ENCODE measurements at places on chromosomes 7 and 10.

- DNase-seq, result no peak
Measured at GRCh38 chr10:31832261-31832660, 96.4 kb downstream of the ARHGAP12 start.

DNA sequence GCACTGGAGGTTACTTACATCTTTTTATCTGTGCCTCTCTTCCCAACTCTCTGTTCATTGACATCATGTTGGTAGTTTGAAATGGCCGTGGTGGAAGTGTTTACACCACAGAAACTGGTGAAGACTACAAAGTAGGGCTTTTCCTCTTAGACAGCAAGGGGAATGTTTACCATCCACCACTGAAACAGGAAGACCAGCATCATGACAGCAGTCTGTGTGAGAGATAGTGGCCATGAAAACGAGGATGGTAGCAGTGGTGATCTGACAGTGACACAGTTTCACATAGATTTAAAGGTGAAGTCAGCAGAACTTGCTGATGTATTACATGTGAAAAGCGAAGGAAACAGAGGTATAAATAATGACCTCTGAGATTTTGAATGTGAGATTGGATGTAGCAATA is 115.7 kb downstream of the CCDC71L start:
- DNase-seq, result no peak

- no peak for DNase-seq
Measured at GRCh38 chr10:25261558-25261957, 86.8 kb downstream of the GPR158 start.

- DNase-seq, result no peak
Measured at GRCh38 chr7:118844748-118845147, 620.2 kb downstream of the ANKRD7 start.

- DNase-seq, result no peak
Measured at GRCh38 chr10:68163735-68164134, 54.4 kb downstream of the MYPN start.

- DNase-seq, result no peak
Measured at GRCh38 chr10:130481936-130482335, 345.7 kb downstream of the GLRX3 start.

- DNase-seq, result no peak
Measured at GRCh38 chr10:27625452-27626211, 120.0 kb downstream of the MKX start.

GRCh38 chr10:66550351-66550750 is 375.5 kb upstream of the LRRTM3 start:
- DNase-seq, result no peak

GRCh38 chr10:30509508-30509907 is 75.5 kb downstream of the MAP3K8 start:
- DNase-seq, result no peak

DNA sequence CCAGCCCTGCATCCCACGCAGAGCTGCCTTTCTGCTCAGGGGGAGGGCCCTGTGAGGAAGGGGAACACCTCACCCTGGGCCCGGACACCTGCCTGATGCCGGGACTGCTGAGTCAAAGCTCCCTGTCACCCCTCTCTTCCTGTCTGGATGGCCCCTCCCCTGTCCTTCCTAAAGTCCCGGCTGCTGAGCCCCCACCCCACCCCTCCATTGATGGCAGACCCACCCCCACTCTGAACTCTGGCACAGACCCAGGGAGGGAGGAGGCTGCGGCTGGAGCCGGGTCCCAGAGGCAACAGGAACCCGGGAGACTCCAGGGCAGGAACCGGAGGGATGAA is 78.7 kb downstream of the ELFN1 start:
- no peak for DNase-seq

DNA sequence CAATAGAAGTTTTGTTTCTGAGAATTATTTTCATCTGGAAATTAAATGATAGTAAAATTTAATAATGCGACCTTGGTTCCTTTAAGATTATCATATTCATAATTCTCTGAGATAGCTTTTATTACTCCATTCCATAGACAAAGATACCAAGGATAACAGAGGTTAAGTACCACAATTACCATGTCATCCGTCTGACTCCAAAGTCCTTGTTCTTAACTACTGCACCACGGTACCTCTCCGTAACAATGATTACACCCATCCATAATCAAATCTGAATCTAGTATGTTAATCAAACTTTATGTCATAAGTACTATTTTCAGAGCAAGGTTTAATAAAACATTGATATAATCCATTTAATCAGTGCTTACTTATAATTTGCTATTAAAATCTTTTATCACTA is 8.4 kb downstream of the ZDHHC6 start:
- DNase-seq, result no peak

GRCh38 chr10:27822301-27822700 is 76.7 kb upstream of the MKX start:
- no peak for DNase-seq

GRCh38 chr7:26580064-26580591 is 284.3 kb downstream of the SKAP2 start:
- DNase-seq, result no peak

DNA sequence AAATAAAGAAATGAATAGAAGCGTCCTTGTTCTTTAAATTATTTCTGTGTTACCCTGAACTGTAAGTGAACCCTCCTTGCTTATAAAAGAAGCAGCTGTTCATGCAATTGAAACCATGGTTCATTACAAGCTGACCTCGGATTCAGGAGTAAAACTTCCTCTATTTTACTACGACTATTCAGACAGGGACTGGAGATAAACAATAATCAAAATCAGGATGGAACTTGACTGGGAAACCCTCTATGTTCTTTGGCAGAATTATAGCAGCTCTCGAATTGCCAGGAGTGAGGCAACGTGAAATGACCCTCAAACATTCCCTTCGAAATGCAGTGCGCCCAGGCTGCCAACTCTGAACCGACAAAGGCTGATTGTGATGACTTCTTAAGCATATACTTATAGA is 172.1 kb downstream of the CYP26A1 start:
- DNase-seq, result no peak

- no peak for DNase-seq
Measured at GRCh38 chr10:46232666-46233065, 54.1 kb upstream of the ANTXRL start.

GRCh38 chr7:133353775-133354174 is 100.9 kb downstream of the EXOC4 start:
- no peak for DNase-seq

GRCh38 chr10:95403700-95404461 is 113.1 kb upstream of the PDLIM1 start:
- DNase-seq, result no peak

GRCh38 chr10:11381023-11381422 is 230.4 kb downstream of the USP6NL start:
- DNase-seq, result no peak

DNA sequence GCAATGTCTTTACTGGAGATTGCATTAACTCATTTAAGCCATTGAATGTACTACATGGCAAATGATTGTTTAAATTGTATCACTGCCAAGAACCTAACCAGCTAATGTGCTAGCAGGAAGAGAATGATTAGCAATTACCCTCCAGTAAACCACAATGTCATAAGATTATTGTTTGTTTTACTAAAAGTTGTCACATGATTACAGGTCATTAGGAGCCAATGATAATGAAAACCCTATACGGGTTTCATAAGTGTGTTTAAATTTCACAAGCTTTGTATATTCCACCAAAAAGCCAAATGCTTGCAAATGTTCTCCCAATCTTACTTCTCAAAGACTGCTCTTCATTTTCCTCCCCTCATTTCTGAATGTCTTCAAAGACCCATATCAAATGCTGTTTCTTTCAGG is 76.5 kb upstream of the PPP1R3C start:
- no peak for DNase-seq

DNA sequence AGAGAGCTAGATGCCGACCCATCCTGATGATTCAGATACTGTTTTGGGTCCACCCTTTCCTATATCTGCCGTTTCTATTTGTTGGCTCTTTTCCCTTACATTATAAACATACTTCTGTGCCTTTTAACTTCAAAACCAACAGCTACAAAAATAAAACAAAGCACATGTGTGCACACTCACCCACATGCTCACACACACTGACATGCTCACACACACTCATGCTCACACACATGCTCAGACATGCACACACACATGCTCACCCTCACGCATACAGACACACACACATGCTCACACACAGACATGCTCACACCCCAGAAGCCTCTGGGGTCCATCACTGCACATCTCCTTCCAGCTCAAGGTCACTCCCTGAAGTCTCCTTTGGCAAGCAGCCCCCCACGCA is 88.1 kb downstream of the TCERG1L start:
- no peak for DNase-seq

DNA sequence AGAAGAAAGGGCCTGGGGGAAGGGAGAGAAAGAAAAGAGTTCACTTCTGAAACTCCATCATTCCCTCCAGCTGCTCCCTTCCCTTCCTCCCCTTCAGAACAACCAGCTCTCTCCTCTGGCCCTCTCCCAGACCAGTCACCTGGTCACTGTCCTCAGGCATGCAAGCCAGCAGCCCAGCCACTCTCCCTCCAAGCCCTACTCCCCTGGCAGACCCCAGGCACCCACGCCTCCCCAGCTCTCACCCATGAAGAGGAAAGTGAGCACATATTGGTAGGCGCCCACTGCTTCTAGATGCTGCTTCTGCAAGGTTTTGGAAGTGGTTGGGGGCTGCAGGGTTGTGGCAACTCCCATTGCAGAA is 353 bp downstream of the MOGAT3 start:
- no peak for DNase-seq

- no peak for DNase-seq
Measured at GRCh38 chr10:109618301-109618700, 305.0 kb downstream of the XPNPEP1 start.

DNA sequence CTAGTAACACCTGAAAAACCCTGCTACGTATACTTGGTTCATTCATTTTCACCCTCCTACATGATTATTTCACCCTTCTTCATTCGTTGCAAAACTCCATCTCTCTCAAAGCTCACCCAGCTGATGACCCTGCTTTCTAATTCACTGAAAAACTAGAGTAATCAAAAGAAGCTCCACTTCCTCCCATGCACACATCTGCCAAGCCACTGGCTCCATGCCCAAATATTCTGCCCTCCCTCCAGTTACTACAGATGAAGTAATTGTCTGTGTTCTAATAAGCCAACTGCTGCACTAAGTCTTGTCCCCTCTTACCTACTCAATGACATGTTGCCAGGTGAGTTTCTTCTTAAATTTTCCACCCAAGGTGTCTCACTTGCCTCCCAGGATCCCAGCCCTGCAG is 96.9 kb upstream of the CCDC71L start:
- DNase-seq, result no peak

DNA sequence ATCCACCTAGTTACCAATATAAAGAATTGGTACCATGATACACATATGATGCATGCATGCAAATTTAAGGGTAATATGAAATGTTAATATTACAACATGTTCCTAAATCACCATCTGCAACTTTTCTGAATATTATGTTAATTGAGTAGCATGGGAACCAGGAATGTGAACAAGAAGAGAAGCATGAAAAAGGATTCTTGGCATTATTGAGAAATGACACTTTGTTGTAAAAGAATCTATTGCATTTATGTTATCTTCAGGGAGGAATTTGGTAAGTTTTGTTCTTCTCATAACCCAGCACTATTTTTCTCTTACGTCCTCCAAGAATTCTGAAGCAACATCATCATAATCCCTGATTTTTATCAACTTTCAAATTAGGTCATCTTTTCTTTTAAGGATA is 159.9 kb upstream of the SLC25A13 start:
- no peak for DNase-seq

GRCh38 chr7:114759347-114760062 is 162.4 kb upstream of the MDFIC start:
- no peak for DNase-seq

GRCh38 chr10:112721080-112721698 is 228.9 kb upstream of the TCF7L2 start:
- no peak for DNase-seq

DNA sequence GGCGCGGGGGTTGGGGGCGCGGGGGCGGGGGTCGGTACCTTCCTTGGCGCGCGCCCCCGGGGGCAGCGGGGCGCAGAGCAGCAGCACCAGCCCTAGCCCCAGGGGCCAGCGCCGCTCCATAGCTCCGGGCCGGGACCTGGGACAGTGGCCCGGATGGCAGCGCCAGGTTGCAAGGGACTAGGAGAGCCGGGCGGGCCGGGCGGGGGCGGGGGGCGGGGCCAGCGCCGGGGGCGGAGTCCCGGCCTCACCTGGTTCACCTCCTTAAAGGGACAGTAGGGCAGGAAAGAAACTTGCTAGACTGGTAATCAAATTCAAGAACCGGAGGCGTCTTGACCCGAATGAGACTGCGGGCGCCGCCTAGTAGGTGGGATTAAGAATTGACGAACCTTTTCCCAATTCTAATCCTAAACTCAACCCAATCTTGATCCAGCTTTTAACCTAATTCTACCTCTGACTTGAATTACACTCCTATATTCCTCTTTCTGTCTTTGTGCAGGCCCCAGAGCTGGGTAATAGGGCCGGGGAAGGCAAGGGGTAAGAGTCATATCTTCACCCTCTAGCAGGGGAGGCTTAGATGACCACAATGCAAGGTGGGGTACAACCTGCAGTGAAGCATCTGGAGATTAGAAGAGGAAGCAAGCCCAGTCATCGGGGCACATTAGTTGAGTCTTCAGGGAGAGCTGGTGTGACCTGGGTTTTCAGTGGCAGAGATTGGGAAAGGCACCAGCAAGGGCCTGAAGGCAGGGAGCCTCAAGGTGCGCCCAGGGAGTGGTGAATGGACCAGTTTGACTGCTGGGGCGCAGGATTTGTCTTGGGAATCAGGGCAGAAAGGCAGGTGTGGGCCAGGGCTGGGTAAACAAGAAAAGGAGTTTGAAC is at the start of gene EPHA1:
Gene EPHA1, minus strand, starts transcription at position 171 of the 876 bp plus-strand sequence. Its CDS starts 51 bp downstream, at position 120.
- no peak for DNase-seq

DNA sequence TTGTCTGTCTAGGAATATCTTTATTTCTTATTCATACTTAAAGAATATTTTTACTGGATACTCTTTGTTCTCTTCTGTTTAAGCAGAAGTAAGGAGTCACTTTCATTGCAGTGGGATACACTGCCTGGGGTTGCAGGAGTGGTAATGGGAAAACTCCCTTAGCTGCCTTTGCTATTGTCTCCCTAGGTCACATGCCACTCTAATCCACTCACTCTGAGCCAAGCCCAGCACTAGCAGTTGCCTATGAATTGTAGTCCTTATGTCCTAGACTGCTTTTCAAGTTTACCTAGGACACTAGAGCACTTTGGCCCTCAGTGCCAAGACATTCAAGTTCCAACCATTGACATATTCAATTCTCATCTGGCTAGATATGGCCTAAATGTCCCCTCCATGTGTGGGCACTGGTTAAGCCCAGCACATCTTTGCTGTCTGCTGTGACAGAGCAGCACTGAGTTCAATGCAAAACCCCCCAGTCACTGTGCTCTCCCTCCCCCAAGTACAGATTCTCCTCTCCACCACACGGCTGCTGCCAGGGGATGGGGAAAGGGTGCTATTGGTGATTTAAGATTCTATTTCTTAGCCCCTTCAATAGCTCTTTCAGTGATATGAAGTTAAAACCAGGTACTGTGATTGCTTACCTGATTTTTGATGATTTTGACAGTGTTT is 991.7 kb upstream of the KCND2 start:
- no peak for DNase-seq

GRCh38 chr7:104179178-104179577 is 28.6 kb downstream of the ORC5 start:
- DNase-seq, result no peak

Data from pulmonary artery endothelial cell (primary cell).